Right cardiac atrium (tissue), 5 donors: ENCODE measurements at places on chromosomes 2 and 18. TPM values are rescaled to one million over a fixed set of nuclear protein-coding genes. Genes with fewer than 3 reads are reported as not detected.

CXCR1 gene
- not detected for total RNA-seq

ANKRD62 gene
- not detected for total RNA-seq

IMPA2 gene
- 19.8 TPM for total RNA-seq

MOGAT1 gene
- total RNA-seq: not detected

PCBP1 gene
- total RNA-seq: 242 TPM

NTSR2 gene
- total RNA-seq: not detected

PASK gene
- total RNA-seq: 2.1 TPM

POMC gene
- total RNA-seq: 7.3 TPM

MRO gene
- total RNA-seq: 8.7 TPM

G6PC2 gene
- not detected for total RNA-seq

CETN1 gene
- not detected for total RNA-seq

DCC gene
- total RNA-seq: not detected

SULT1C4 gene
- total RNA-seq: 10.9 TPM

RALB gene
- 48.9 TPM for total RNA-seq

CDK15 gene
- 0.37 TPM for total RNA-seq

OTOS gene
- total RNA-seq: not detected

IL37 gene
- total RNA-seq: not detected

ZNG1B gene
- 27.1 TPM for total RNA-seq

CDH7 gene
- total RNA-seq: not detected

LYG2 gene
- total RNA-seq: not detected
